Naive thymus-derived CD4-positive, alpha-beta T cell (primary cell): ENCODE measurements at places on chromosomes 6 and 20. TPM values are rescaled to one million over a fixed set of nuclear protein-coding genes. Genes with fewer than 3 reads are reported as not detected.
A peak's percentile ranks its signal among the peaks of the same experiment; 100 is the strongest.

- no peak for DNase-seq
Observed at GRCh38 chr6:122833021-122833491, 44.0 kb downstream of the SMPDL3A start.

DNA sequence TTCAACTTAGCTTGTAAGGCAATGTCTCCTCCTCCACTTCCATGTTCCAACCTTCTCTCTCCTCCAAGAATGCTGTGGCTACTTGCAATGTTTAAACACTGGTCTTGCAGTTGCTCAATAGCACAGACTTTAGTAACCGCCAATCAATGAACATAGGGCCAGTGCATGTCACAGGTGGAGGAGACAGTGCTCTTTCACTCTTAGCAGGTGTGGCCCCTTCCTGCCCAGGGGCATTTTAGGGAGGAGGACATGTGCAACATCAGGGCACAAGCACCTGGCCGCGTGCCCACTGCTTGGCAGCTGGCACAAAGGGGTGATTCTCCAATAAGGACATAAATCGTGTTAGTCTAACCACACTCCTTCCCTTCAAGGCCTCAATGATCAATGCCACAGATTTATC is 41.3 kb downstream of the ADGRF1 start:
- no peak for DNase-seq

DNA sequence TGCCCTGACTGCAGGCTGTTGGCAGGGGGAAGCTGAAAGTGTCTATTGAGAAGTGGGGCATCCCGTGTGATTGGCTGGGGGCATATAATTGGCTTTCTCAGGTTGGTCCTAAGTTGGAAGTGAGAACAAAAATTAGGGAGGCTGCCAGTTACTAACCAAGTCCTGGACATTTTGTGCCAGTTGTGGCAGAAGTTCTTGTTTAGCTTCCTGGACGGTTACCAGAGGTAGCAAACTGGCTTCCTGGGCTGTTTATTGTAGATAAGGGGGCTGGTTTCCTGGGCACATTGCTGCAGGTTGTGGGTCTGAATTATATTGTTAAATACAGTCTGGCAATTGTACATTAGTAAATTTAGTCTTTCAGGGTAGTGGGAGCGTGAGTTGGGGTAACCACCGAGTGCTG is 50.6 kb upstream of the SLC2A12 start:
- no peak for DNase-seq

DNA sequence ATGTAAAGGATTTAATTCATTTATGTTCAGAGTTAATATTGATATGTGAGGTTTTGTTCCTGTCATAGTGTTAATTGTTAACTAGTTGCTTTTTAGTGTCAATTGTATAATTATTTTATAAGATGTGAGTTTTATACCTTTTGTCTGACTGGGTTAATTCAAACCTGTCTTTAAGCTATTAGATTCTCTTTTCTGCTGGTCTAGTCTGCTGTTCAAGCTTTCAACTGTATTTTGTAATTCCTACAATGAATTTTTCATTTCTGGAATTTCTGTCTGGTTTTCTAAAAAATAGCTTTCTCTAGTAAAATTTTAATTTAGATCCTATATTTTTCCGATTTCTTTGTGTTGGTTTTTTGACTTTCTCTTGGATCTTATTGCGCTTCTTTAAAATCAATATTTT is 26.5 kb downstream of the IGF2R start:
- no peak for DNase-seq

DNA sequence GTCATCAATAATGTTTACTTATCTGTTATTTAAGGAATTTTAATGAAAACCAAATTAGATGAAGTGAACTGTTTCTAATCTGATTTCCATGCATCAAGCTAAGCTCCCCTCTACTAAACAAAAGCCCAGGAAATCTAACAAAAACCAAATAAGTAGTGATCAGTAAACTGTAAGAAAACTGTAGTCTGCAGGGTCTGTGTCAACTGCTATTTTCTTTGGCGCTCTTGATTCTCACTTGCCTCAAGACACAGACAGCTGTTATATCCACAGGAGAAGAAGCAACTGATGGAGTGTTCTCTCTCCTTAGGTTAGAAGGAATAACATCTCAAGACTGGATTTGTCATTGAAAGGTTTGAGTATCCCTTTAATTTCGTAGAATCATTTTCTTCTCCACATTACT is 293.5 kb downstream of the PHF3 start:
- no peak for DNase-seq

DNA sequence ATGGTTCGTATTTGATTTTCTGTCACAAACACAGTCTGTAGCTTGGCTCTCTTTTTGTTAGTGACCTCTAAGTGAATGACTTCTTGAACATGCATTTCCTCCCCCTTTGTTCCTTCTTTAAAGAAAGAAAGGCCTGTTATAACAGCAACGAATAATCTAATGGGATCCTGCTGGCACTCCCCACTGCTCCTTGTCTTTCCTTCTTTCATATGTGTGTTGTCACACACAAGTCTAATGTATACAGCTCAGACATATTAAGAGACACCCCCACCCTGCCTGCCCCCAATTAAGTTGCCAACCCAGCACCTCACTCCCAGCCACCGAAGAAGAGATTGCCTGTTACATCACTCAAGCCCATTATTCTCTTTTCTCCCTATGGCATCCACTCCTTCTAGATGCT is 4.9 kb upstream of the SAMD5 start:
- no peak for DNase-seq

DNA sequence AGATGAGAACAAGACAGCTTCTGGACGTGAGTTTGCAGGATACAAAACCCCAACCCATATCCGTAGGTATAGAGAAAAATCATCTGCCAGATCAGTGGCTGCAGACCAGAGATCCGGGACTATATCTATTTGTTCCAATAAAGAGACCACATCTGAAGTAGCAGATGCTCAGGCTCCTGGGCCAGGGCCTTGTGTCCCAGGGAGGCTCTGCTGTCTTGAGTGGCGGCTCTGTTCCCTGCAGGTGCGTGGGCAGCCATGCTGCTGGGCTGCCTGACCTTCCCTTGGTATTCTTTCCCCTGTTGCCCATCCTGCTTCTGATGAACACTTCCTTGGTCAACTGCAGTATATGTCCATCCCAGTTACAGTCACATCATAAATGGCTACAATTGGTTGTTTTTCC is 34.9 kb downstream of the ERMARD start:
- DNase-seq = peak; percentile 14

GRCh38 chr6:33936886-33937285 is 133.1 kb upstream of the MLN start:
- no peak for DNase-seq

- DNase-seq = no peak
Observed at GRCh38 chr6:148291876-148292275, 50.8 kb upstream of the SASH1 start.

GRCh38 chr20:59850018-59850641 is 83.3 kb downstream of the SYCP2 start:
- DNase-seq = no peak

DNA sequence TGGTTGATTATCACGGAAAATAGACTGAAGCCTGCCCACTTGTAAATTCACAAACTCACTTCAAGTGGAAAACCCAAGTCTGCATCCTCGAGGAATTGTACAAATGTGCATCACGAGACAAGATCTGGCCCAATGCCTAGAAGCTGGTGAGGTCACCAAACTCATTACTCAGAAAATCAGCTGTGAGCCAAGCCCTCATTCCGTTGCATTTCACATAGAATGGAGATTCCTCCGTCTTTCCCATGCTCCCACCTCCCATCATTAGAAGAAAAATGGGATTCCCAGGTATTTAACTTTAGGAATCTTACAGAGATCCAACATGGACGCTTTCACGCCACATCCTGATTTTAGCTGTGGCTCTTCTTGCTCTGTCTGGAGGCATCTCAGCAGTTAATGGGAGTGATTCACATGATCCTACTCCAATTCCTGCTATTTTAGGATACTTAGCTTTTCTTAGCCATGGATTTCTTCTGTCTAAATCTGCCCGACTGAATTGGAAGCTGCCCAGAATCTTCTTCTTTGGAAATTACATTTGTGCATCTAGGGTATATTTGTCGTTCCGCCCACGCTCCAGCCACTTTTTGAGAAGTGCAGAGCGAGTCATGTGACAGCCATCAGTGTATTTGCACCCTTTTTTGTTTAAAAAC is 68.7 kb upstream of the STMND1 start:
- DNase-seq = no peak

DNA sequence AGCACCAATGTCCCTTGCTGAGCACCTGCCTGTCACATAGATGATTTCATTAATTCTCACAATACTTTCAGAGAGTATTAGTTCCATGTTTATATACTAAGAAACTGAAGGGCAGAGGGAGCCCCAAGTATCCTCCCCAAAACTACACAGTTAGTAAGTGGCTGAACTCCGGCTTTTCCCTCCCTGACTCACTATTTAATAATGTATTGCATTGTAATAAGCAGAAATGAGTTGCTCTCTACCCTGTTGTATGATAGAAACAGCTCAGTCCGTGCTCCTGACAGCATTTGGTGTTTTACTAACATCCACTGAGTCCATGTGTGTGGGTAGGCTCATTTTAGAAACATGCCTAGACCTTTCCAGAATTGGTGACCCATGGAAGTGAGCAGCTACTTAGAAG is 76.8 kb downstream of the OLIG3 start:
- no peak for DNase-seq

- DNase-seq = no peak
Observed at GRCh38 chr6:89008001-89008814, 44.8 kb upstream of the RNGTT start.

GRCh38 chr6:125077453-125077852 is 76.1 kb upstream of the TPD52L1 start:
- DNase-seq = no peak

- no peak for DNase-seq
Observed at GRCh38 chr20:1331101-1331500, 2.2 kb upstream of the SDCBP2 start.

- no peak for DNase-seq
Observed at GRCh38 chr6:13383328-13384163, 55.2 kb upstream of the TBC1D7 start.

DNA sequence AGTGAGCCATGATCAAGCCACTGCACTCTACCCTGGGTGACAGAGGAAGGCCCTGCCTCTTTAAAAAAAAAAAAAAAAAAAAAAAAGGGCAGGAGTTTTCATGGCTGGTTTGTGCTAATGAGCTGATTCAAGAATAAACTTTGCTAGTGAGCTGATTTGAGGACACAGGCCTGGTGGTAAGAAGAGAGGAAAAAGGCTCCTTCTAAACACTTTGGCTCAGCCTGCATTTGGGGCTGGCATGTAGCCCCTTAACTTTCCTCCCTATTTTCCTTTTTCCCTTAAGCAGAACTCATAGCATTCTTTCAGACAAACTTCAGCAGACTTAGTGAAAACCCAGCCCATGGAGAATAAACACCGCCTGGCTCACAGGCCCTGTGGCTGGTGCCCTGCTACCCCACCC is 432.7 kb downstream of the PTPRT start:
- DNase-seq = no peak

DNA sequence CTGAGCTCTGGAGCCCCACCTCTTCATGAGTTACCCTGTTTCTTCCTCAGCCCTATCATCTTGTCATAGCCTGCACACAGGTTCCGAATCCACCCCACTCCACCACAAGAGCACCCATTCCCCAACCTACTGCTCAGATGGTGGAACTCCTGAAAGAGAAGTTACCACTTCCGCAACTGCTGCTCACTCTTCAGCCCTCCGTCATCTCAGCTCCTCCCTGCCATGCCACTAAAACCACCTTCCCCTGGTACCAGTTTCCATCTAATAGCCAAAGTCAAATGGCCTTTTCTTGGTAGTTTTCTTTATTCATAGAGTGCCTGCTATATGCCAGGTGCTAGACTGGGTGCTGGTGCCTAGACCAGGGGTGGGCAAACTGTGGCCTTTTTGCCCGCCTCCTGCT is 3.9 kb downstream of the RAB22A start:
- DNase-seq = no peak

- DNase-seq = no peak
Observed at GRCh38 chr6:120876931-120877330, 457.3 kb downstream of the TBC1D32 start.

DNA sequence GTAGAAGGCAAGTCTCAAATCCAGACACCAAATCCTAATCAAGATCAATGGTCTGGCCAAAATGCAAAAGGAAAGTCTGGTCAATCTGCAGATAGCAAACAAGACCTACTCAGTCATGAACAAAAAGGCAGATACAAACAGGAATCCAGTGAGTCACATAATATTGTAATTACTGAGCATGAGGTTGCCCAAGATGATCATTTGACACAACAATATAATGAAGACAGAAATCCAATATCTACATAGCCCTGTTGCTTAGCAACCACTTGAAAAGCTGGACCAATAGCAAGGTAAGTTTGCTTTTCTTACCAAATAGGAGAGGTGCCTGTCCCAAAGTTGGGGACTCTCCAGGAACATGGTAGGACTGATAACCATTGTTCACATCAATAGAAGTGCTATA is 2.0 kb downstream of the SEMG2 start:
- DNase-seq = no peak

DNA sequence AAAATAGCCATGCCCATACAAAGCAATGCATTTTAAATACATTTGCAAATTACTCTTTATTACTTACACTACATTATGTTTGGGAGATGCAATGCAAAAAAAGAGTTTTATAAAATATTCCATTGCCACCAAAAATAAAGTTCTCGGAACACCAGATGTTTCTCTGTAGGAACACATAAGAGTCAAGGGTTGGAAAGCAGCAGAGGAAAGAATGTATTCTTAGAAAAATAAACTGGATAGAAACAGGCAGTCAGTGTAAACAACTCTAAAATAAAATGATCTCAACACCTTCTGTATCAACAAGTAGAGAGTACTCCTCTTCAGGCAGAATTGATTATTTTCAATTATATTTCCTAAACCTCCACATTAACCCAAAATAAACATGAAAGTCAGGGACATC is 28.1 kb downstream of the KIF13A start:
- DNase-seq = no peak

GRCh38 chr6:57013521-57013926 is 33.0 kb upstream of the KIAA1586 start:
- DNase-seq = no peak

- DNase-seq = no peak
Observed at GRCh38 chr6:157537556-157537955, 156.6 kb downstream of the ZDHHC14 start.

GRCh38 chr6:16523606-16524379 is 237.5 kb downstream of the ATXN1 start:
- DNase-seq = no peak

- no peak for DNase-seq
Observed at GRCh38 chr20:63740627-63741353, 1.2 kb downstream of the SLC2A4RG start.

- no peak for DNase-seq
Observed at GRCh38 chr20:58938541-58938940, 42.5 kb upstream of the NELFCD start.

MAK gene
- not detected in 2 replicates for total RNA-seq

DLK2 gene
- 1.6 TPM for total RNA-seq

B3GALT4 gene
- total RNA-seq = 18.2 and 19.4 TPM in 2 replicates

KCNQ2 gene
- 0.27 TPM for total RNA-seq

DNAAF9 gene
- total RNA-seq = 3.6 TPM

IL17A gene
- not detected for total RNA-seq

CCDC170 gene
- not detected for total RNA-seq

DUSP15 gene
- total RNA-seq = not detected

SERPINB6 gene
- total RNA-seq = 60.5 TPM

MYCT1 gene
- not detected for total RNA-seq

KHDC1 gene
- total RNA-seq = 0.46 TPM

GPANK1 gene
- total RNA-seq = 14.6 TPM

STMND1 gene
- not detected for total RNA-seq

PPP1R16B gene
- total RNA-seq = 71.5 and 75.4 TPM in 2 replicates

UBE3D gene
- total RNA-seq = 6.5 and 7.4 TPM in 2 replicates

TGM3 gene
- not detected for total RNA-seq

RAET1G gene
- total RNA-seq = not detected

ZNF133 gene
- 10.9 TPM for total RNA-seq

CALHM4 gene
- not detected for total RNA-seq

TNFAIP3 gene
- 140 TPM for total RNA-seq

EPPIN gene
- not detected for total RNA-seq

ADAM33 gene
- total RNA-seq = not detected

TTLL9 gene
- not detected for total RNA-seq
